Heart left ventricle (tissue), 16 donors: ENCODE measurements at places on chromosomes 5 and 9. TPM values are rescaled to one million over a fixed set of nuclear protein-coding genes. Genes with fewer than 3 reads are reported as not detected.

Gene CD72
- 10.0 TPM for total RNA-seq

Gene ARL14EPL
- total RNA-seq = not detected

Gene GGTA1
- total RNA-seq = 22.5 TPM

Gene MUSK
- 6.0 TPM for total RNA-seq

Gene PCDHB10
- total RNA-seq = 0.44 TPM

Gene SLC36A3
- total RNA-seq = not detected

Gene RASGRF2
- total RNA-seq = 16.6 TPM

Gene BAAT
- not detected for total RNA-seq

Gene C5orf46
- total RNA-seq = not detected

Gene SPATA31A3
- not detected for total RNA-seq

Gene CTSV
- total RNA-seq = 0.91 TPM

Gene GPR21
- 0.34 TPM for total RNA-seq

Gene GABRA6
- total RNA-seq = not detected

Gene FOXD4
- total RNA-seq = not detected

Gene SLC6A7
- total RNA-seq = not detected

Gene BHMT2
- total RNA-seq = 10.3 TPM

Gene EGFL7
- total RNA-seq = 94.9 TPM

Gene CAMLG
- total RNA-seq = 11.6 TPM

Gene IFNK
- not detected for total RNA-seq

Gene DIRAS2
- not detected for total RNA-seq

Gene LECT2
- total RNA-seq = not detected

Gene RAB3C
- total RNA-seq = 3.4 TPM
